Left forelimb (tissue), 1 donor: ENCODE measurements at places on chromosomes 1 and 21.
A peak's percentile ranks its signal among the peaks of the same experiment; 100 is the strongest.

DNA sequence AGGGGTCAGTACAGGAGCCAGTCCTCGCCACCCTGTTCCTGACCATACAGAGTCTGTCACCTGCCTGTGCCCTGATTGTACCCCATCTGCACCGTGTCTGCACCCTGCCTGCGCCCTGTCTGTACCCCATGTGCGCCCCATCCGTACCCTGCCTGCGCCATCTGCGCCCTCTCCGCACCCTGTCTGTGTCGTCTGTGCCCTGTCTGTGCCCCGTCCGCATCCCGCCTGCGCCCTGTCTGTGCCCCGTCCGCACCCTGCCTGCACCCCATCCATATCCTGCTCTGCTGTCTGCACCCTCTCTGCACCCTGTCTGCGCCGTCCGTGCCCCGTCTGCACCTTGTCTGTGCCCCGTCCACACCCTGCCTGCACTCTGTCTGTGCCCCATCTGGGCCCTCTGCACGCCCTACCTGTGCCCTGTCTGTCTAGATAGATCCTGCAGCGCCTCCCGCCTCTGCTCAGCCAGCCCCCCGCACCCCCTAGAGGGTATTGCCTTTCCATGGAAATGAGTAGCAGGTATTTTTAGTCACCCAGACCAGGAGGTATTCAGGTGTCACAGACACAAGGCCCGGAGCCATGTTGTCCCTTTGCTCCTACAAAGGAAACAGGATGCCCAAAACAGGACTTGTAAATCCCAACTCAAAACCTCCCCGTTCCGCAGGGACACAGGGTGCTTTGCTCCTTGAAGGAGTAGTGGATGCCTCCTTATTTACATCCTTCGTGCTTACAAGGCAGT, 7.7 kb upstream of the NPHP4 start:
- no peak for DNase-seq

GRCh38 chr1:212683357-212683722, 16.3 kb downstream of the BATF3 start:
- no peak for DNase-seq

GRCh38 chr1:163565166-163565565, 243.4 kb downstream of the NUF2 start:
- no peak for DNase-seq

DNA sequence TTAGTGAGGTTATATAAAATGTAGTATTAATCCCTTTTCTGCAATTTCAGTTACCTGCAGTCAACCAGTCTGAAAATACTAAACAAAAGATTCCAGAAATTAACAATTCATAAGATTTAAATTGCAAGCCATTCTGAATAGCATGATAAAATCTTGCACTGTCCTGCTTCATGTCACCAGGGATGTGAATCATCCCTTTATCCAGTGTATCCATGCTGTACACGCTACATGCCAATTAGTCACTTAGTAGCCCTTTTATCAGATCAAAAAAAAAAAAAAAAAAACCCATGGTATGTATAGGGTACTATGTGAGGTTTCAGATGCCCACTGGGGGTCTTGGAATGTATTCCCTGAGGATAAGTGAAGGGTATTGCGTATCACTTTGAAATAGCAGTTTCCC, 191.3 kb upstream of the HP1BP3 start:
- no peak for DNase-seq

- no peak for DNase-seq
Measured at GRCh38 chr1:200262326-200262965, 147.4 kb downstream of the ZNF281 start.

- DNase-seq: no peak
Measured at GRCh38 chr1:36124404-36125128, 456 bp downstream of the COL8A2 start.

- no peak for DNase-seq
Measured at GRCh38 chr21:44766014-44766817, 35.4 kb downstream of the UBE2G2 start.

DNA sequence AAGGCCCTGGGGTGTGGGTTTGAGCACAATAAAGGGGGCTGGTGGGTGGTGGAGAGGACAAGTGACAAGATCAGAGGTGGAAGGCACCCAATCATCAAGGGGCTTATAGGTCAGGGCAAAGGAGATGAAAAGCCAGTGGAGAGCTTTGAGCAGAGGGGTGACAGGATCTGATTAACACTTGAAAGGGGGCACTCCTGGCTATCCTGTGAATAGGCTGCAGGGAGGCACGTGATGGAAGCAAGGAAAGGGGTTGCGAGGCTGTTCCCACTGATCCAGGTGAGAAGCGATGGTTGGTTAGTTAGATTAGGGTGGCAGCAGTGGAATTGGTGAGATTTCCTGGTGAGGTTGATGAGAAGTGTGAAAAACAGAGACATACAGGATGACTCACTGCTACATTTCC, 80.6 kb downstream of the WLS start:
- DNase-seq: no peak

DNA sequence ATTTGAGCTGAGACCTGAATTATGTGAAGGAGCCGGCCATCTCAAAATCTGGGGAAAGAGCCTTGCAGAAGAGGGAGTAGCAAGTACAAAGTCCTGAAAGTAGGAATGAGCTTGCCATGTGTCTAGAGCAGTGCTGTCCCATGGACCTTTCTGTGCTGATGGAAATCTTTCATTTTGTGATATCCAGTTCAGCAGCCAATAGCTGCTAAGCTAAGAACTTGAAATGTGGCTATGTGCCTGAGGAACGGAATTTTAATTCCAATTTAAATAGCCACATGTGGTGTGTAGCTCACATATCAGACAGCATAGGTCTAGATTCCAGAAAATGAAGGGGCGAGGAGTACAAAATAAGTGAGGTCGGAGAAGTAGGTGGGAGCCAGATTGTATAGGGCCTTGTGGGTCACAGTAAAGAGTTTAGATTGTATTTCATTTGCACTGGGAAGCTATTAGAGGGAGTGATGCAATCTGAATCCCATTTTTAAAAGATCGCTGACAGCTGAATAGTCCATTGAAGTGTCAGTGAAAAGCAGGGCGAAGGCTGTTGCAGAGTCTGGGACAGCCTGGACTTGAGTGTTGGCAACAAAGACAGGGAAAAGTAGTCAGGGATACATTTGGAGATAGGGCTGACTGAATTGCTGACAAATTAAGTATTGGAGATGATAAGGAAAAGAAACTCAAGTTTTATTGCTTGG, 80.3 kb downstream of the TMEM200B start:
- DNase-seq: no peak

DNA sequence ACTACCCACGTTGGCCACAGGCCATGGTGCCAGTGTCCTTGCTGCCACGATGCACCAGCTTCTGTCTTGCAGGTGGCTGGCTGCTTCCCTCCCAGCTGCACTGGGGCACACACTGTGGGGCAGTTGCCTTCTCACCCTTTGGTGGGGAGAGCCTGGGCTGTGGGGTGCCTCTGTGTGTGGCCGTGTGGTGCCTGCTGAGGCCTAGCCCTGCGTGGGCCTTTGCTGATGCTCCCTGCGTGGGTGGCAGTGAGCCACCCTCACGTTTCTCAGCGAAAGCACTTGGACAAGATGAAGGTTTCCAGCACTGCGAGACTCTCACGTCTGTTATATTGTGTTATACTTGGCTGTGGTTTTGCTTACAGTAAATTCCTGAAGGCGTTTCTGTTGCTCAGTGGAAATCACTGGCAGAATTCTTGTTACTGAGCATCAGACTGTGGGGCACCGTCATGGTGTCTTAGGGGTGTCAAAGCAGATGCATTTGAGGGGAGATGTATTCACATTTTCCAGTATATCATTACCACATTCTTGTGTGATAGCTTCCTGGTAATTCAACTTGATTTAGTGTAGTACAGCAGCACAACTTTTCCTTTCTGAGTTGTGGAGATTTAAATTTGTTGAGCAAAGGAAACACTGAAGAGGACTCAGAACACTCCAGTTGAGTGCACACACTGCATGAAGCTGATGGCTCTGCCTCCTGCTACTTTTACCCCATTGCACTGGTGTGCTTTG, 124.7 kb downstream of the PCBP3 start:
- DNase-seq: no peak

DNA sequence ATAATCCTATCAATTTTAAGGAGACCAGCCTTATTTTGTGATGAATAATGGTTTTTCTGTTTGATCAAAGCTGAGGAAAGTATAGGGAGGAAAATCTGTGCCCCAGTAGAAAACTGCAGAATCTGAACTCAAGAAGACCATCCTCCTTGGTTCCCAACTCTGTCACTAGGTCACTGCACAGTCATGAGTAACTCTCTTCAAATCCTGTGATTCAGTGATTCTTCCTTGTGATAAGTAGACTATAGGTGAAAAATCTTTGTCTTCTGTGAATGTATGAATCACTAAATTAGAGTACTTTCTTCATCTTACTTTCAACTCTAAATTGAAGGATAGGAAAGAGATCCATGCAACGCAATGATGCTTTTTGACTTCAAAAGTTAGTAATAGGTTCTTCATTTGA, 13.3 kb upstream of the OR2L5 start:
- DNase-seq: no peak

- DNase-seq: peak; percentile 66
Measured at GRCh38 chr1:52032785-52033131, 852 bp downstream of the KTI12 start.

GRCh38 chr1:35544976-35545375, 12.2 kb downstream of the KIAA0319L start:
- DNase-seq: no peak

GRCh38 chr21:37341254-37341960, 25.2 kb upstream of the DYRK1A start:
- no peak for DNase-seq

GRCh38 chr1:64215576-64215975, 12.2 kb downstream of the UBE2U start:
- DNase-seq: no peak

GRCh38 chr1:31707711-31708110, 3.9 kb upstream of the COL16A1 start:
- no peak for DNase-seq

DNA sequence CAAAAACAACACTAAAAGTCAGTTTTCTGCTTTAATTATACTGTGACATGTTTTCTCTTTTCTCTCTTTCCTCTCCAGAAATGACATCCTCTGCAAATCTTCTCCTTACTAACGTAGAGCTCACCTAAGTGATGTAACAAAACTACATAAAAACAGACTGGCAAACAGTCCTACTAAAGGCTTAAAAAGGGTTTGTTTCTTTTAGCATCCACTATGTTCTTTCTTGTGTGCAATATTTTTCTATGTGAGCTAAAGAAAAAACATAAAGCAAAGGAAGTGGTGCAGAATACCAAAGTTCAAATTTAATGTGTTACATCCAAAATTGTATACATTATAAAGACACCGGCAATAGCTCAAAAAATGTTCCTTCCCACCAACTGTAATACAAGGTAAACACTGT, 14.5 kb downstream of the USP24 start:
- no peak for DNase-seq

DNA sequence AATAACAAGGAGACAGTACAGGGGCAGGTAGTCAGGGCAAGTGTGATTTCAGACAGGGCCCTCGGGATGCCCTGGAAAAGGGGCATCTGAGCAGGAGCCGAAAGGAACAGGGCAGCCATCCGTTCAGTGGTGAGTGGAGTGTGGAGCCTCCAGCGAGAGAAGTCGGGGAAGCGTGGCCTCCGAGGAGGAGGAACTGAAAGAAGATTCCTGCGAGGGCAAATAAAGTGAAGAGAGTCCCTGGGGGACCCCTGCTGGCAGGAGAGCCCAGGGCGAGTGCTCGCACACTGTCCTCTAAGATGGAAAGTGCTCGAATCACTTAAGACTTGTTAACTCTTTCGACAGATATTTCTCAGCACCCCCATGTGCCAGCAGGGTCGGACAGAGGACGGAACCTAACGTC, 3.5 kb upstream of the UTS2 start:
- no peak for DNase-seq

DNA sequence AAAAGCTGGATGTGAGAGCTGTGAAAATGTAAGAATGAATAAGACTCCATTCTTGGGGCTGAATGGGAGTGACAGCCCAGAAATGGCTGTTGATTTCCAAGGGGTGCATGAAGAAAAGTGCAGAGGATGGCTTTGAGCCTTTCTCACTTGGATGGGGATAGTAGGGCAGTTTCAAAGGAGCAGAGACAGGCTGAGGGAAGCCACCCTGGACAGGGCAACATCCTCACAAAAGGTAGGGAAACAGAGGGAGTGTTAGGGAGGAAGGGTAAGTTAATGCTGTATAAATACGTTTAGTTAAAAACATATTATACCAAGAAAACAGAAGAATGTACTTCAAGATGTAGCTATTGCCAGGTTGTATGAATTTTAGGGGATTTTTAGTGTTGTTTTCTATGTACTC, 38.1 kb downstream of the GADD45A start:
- no peak for DNase-seq

DNA sequence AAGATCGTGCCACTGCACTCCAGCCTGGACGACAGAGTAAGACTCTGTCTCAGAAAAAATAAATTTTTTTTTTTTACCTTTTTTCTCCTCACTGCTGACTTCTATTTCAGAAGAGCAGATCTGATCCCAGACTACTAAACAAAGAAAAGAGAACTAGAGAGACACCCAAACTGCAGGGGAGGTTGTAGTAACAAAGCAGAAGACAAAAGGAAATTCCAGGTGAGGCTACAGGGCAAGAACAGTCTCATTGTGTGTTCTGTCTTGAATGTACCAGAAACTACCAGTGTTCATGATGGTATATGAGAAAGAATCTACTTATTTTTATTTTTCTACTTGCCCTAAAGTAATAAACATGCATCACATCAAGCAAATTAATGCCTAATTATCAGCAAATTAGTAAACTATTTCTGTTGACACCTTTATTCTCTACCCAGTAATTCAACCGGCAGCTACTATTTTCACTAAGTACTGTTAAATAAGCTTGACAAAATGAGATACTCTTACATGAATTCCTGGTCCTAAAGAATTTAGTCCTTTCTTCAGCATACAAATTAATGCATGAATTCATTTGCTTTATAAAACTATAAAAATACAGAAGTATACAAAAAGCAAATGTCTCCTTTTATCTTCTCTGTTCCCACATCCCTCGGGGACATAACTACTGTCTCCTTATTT, 40.6 kb downstream of the ARID4B start:
- no peak for DNase-seq

DNA sequence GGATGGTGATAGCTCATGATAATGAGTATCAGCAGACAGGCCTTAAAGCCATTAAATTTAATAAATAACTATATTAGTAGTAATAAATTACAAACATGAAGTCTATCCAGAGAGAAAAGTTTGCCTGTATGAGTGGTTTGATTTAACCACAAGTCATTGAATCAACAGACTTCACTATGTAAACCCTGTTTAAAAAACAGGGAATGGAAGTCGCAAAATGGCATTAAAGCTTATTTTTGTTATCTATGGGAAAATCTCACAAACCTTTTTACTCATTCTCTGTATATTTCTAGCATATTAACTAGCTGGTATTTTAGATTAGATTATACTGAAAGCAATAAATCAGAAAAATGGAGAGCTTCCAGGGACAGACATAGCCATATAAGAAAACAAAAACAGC, 45.3 kb downstream of the SASS6 start:
- no peak for DNase-seq

- DNase-seq: no peak
Measured at GRCh38 chr21:35222541-35222941, 173.4 kb upstream of the RUNX1 start.

- no peak for DNase-seq
Measured at GRCh38 chr1:88175120-88175630, 508.9 kb upstream of the PKN2 start.

DNA sequence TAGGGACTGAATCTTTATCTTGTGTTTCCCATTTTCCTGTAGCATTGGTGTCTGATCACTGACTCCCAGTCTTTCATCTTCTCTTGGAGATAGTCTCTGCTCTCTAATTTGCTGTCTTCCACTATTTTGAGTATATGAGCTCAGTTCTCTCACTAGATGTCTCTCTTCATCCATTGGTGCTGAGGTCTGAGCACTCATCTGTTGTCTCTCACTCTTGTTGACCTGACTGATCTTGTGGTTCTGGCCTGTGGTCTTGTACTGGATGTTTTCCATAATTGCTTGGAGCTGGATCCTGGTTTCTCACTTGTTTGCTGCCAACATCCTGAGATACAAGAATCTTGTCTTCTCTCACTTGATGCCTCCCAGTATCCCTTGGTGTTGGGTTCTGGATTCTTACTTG, 25.1 kb upstream of the S100A11 start:
- no peak for DNase-seq
